ENCODE measurements at places on chromosomes 1 and 21.

DNA sequence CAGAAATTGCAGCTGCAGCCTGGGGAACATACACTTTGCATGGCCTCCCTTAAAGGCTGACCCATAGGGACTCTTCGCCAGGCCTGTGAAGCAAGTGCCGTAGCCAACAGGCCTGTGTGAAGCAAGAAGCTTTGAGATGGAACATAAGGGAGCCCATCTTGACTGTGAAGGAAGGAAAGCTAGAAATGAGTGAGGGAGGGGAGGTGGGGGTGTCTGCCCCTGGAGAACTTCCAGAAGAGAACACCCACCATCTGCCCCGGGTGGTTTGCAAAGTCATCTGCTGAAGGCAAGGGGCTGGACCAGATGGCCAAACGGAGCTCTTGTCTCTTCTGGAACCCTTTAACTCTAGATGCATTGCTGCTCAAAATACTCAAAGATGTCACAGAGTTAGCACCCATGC is 103.3 kb upstream of the GRIK3 start:
- DNase-seq, result no peak

DNA sequence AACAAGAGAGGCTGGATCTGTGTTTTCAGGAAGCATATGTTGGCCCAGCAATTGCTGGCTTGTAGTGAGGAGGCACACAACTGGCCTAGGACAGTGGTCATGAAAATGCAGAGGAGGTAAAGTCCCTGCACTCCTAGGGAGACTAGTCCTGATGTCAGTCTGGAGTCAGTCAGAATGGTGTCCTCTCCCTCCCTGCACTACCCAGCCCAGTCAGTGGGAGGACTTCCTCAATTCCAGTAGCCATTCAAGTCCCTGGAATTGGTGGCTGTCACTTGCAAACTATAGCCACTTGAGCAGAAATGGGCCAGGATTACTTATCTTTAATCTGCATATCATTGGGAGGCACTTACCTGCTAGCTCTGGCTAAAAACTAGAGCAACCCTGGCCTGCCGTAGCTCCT is 18.6 kb downstream of the NDUFS5 start:
- no peak for DNase-seq

GRCh38 chr1:55555956-55556725 is 341.0 kb upstream of the USP24 start:
- no peak for DNase-seq

DNA sequence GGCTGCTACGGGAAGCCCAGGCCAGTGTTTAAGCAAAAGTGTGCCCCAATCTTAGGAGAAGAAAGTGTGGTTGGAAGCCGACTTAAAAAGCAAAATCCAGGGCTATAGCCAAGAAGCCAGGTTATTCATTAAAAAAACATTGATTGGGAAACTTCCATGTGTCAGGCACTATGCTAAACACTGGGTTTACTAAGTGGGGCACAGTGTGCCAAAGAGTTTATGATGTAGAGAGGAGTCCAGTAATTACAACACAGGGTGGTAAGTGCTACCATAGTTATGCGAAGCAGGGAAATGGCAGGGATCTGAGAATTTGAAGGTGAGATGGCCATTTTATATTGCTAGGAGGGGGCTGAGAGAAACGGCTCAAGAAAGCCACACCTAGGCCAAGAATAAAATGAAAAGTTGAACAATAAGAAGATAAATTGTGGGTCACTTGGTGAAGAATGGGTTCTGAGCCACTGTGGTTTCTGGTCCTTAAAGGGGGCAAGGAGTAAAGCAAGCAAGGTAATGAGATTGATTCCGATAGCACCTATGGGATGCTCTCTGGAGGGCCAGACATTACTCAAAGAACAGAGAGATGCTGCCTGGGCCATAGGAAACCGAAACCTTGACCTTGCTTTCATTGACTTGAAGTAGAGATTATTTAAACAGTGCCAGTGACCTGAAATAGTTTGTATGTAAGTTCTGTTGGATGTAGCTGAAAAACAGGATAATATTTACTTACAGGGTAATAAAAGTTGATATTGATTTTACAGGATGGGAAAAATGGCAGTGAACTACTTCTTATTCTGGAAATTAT is 177.8 kb downstream of the GIPC2 start:
- peak; percentile 67 for DNase-seq

DNA sequence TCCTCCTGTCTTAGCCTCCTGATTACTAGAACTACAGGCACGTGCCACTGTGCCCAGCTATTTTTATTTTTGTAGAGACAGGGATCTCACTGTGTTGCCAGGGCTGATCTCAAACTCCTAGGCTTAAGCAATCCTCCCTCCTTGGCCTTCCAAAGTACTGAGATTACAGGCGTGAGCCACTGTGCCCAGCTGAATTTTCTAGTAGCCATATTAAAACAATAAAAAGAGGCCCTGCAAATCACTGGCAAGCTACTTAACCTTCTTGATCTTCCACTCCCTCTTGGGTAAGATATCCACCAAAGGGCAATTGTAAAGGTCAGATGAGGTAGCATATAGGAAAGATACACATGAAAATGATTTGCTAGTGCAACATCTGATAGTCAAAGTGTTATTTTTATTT is 65.6 kb upstream of the SRSF10 start:
- DNase-seq, result no peak

DNA sequence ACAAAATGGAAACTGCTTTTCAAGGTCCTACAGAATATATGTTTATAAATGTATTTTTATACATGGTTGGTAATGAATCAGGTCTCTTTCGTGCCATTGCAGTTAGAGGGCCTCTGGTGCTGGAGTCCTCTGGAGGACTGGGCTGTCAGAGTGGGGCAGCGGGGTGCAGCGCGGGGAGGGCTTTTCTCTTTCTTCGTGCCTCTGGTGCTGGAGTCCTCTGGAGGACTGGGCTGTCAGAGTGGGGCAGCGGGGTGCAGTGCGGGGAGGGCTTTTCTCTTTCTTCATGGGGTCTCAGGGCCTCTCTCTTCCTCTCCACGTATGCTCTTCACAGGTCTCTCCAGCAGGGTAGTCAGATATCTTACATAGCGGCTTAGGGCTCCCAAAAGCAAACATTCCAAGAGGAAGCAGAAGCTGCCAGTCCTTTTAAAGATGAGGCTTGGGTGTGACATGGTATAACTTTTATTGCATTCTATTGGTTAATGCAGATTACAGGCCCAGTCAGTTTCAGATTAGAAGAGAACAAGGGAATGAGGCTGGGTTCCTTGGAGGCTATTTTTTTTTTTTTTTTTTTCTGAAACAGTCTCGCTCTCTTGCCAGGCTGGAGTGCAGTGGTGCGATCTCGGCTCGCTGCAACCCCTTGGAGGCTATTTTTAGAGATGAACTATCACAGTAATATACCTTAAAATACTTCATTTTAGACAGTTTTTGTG is 13.1 kb downstream of the SDCCAG8 start:
- no peak for DNase-seq

GRCh38 chr1:9689971-9690381 is 38.4 kb downstream of the PIK3CD start:
- DNase-seq, result no peak

DNA sequence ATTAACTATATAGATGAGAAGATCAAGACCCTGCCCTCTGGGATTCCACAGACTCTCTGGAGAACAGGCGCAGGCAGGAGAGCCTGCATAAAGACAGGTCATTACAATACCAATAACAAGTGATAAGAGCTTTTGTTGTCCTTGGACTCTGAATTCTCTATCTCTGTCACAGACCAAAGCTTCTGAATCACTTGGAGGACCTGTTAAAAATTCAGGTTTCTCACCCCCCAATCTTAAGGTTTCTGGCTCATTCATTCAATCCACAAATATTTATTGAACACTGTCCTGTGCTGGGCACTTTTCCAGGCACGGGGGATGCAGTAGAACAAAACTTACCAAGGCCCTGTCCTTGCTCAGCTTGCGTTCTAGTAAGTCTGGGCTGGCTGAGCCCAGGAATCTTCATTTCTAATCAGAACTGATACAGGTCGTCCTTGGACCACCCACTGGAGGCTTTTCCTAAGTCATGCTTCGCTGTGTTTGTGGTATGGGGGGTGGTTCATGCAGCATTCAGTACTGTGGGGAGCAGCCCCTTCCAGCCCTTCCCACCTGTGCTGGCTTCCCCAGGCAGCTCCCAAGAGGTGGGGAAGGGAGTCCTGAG is 1.4 kb downstream of the EFNA4 start:
- no peak for DNase-seq

- DNase-seq, result no peak
These were observed 103.0 kb downstream of the NOS1AP start for GRCh38 chr1:162172311-162173102.

DNA sequence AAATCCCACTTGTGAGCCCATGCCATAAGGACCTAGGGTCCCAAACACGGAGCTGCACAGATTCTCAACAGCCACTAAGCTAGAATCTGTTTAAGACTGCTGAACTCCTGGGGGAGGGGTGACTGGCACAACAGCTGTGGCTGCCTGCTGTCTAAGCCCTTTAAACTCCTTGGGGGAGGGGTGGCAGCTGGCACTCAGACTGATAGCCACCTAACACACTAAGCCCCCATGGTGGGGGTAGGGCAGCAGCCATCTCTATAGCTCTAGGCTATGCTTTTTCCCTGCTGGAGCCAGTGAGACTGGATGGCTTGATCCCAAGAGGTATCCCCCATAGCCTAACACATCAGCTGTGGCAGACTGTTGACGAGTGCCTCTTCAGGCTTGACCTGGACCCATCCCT is 73.3 kb upstream of the FMO3 start:
- no peak for DNase-seq

GRCh38 chr1:236508593-236509027 is 15.2 kb upstream of the LGALS8 start:
- DNase-seq, result no peak

- DNase-seq, result no peak
These were observed 1.4 kb downstream of the LHX4 start for GRCh38 chr1:180231506-180231921.

- DNase-seq, result no peak
These were observed 5.6 kb upstream of the AHCYL1 start for GRCh38 chr1:109978761-109979488.

DNA sequence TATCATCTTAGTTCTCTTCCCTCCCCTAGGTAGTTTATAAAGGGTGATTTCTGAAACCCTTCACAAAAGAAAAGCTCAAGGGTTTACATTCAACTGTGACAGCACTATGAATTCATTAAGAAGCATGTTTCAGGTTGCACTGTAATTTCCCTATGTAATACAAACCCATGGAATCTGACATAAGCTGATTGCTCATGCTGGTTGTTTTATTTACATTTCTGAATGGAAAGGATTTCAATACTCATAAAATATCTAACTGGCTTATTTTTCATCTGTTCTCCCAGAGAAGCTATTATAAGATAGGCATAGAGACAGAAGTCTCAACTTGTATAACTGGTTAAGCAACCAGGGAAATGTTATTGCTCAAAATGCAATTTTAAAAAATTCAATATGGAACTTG is 20.5 kb downstream of the WNT2B start:
- no peak for DNase-seq

DNA sequence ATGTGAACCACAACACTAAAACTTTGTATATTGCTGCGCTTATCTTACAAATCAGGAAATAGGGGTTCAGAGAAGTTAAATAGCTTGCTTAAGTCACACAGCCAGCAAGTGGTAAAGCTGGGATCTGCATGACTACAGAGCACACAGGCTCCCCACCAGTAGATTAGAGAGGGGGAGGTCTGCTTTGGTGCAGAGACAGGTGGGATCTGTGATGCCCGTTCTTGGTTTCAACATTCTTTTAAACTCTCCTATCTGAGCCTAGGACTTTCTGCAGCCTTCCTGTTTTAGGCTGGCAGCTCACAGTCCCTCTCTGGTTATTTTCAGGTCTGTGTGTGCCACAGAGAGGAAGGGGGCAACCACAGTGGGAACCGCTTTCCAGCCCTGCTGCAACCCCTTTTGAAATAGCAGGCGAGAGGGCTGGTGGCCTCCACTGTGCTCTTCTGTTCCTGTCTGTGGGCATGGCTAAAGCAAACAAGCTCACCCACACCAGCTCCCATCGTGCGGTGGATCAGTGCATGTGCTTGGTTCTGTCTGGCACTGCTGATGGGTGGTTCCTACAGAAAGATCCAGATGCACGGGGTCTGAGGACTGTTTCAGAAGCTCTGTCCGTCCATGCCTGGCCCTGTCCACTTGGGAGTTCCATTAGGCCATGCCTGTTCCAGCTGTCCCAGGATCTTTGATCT is 1.7 kb upstream of the IL6R start:
- no peak for DNase-seq

- DNase-seq, result no peak
These were observed 13.6 kb downstream of the PCNX2 start for GRCh38 chr1:233281711-233282581.

DNA sequence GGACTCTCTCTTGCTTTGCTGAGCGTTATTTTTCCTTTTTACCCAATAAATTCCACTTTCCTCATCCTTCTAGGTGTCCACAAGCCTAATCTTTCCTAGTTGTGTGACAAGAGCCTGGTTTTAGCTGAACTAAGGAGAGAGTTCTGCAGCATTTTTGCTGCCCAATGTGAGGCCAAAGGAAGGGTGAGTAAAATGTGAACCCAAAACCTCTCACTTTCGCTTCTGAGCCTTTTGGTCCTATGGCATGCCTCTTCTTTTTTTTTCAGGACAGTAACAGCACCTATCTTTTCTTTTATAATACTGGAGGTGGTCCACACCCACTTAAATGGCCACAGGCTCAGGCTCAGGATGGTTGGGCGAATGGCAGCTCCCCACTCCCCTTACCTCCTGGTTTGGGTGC is 111.1 kb downstream of the COP1 start:
- no peak for DNase-seq

- peak; percentile 5 for DNase-seq
These were observed 660 bp upstream of the RD3 start for GRCh38 chr1:211492511-211493132.

- no peak for DNase-seq
These were observed 201.5 kb downstream of the TBX15 start for GRCh38 chr1:118786454-118787155.

- no peak for DNase-seq
These were observed 2029.3 kb downstream of the MRPL39 start for GRCh38 chr21:23578027-23578426.

DNA sequence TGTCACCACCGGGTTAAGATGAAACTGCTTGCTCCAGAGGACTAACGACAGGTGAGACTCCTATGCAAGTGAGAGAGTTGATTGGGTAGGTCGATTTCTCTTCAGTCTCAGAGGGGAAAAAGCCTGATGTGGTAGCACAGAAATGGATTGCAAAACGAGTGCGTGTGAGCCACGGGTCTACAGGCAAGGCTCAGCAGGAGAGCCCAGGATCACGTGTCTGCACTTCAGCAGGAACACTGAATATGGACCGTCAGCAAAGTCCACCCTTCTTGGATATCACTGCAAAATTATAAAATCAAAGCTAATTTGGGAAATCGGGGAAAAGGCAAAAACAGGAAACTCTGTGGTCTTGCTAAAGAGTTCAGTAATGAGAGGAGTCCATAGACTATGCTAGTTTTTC is 107.7 kb upstream of the ZNF648 start:
- no peak for DNase-seq

DNA sequence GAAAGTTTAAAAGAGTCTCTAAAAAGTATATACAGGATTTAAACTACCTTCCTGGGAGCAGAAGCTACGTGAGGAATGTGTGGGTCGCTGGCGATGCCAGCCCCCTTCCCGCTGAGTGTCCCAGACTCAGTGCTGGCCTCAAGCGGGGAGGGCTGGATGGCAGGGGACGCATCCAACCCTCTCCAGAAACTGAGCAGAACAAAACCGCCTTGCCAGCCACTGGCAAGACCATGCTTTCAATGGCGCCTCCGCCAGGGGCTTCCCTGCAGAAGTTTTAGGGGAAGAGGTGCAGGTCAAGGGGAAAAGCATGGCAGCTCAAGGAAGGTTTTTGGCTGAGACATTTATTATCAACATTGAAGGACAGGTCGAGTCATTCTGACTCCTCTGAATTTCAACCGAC is 26.1 kb downstream of the NADK start:
- no peak for DNase-seq
